C1 segment of cervical spinal cord (tissue), 14 donors: ENCODE measurements at places on chromosomes 7 and 10.

GRCh38 chr10:50997461-50997860 lies 76.8 kb upstream of the PRKG1 start:
- DNase-seq, result no peak

- no peak for DNase-seq
Measured at GRCh38 chr7:96303686-96304443, 18.0 kb downstream of the SLC25A13 start.

- DNase-seq, result no peak
Measured at GRCh38 chr10:128928231-128928836, 538.7 kb upstream of the MGMT start.

- DNase-seq, result no peak
Measured at GRCh38 chr10:78359640-78360091, 326.0 kb downstream of the RPS24 start.

DNA sequence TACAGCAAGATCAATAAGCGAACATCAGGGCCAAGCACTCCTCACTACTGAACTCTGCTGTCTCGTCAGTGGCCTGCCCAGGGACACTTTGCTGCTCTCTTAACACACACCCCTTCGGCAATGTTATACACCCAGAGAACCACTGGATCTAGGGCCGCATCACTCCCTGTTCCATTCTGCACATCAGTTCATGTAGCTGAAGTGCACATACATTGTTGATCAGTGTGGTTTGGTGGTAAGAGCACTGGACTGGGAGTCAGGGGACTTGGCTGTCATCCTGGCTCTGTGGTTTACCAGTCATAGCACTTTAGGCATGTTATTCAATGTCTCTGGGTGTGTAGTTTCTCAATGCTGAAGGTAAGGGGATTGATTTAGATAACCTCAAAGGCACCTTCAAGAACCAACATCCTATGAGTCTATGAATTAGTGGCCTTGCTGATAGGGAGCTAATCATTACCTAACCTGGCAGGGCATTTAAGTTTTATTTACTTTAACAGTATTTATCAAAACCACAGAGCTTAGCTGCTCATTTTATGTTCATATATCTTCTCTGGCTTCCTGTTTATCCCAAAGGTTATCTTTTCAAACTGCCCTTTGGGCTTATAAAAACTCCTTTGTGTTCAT lies 24.8 kb downstream of the DUSP5 start:
- no peak for DNase-seq

GRCh38 chr7:44196450-44196872 lies 4.3 kb upstream of the YKT6 start:
- no peak for DNase-seq

DNA sequence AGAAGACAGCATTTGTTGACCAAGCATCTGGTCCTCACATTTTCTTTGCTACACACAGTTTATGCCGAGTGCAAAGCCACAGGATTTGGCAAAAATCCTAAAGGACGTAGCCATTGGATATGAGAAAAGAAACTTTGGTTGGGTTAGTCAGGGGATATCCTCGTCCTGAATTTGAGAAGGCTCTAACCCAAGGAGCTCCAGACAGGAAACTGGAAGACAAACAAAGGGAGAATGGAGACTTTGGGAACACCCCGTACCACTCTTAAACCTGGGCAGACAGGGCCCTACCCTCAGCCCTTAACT lies 146.6 kb upstream of the FRMD4A start:
- no peak for DNase-seq

DNA sequence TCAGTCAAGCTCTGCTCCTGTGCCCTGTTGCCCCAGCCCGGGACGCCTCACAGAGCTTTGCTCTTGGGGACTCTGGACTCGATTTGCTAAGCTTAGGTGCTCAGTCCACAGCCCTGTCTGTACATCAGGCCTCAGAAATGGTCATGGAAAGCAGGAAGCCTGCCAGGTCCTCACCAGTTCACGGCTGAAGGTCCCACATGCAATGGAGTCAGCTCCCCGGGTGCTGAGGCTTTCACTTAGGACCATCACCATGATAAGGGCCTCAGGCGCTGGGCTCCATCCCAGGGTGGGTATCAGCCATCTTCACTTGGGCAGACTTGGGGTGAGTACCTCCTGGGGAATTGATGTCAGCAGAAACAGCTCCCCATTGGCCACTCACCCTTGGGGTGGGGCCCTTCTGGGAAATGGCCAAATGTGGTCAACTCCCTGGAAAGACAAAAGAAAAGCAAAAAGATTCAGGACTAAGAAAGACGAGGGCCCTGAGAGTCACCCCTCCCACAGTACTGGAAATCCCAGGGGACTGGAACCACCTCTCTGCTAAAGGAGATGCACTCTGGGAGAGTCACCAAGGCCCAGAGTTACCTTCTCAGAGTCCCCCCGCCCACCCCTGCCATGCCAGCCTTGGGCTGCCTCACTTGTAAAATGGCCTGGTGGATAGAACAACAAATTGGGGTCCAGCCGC lies 37.6 kb downstream of the FAM53B start:
- no peak for DNase-seq

- no peak for DNase-seq
Measured at GRCh38 chr7:26332698-26333097, 41.0 kb downstream of the SNX10 start.

GRCh38 chr10:3622845-3623621 lies 162.0 kb downstream of the KLF6 start:
- DNase-seq, result no peak

DNA sequence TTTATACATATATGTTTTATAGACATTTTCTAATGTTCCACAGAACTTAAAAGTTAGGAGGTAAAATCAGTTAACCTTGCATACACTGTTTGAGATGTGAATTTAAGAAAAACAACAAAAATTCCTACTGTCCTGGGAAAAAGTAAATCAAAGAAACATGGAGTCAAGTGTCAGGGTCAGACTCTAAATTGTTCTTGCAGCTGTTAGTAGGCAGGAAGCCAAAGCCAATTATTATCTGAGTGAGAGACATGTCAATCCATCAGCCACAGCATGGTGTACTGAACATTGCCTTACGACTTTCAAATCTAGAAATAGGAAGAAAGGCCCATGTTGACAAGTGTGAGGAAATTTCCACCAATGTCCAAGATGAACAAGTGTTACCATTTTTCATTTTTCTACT lies 461.2 kb upstream of the MBL2 start:
- DNase-seq, result no peak

DNA sequence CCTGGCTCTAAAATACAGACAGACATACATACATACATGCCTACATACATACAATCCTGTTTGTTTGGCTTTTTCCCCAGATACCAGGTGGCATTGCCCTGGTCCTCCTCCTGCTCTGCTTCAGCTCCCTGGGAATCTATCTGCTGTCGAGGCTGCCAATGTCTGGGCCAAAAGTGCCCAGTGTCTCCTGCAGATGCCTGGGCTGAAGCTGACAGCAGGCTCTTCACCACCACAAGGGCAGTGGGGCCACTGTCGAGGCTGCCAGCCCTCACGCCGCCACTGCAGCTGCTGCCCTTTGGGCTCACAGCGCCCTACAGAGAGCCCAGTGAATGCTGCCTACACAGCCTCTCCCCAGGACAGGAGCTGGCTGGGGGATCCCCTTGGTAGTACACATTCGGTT lies 18.0 kb upstream of the STN1 start:
- DNase-seq, result peak; percentile 20

GRCh38 chr7:17042211-17042610 lies 160.4 kb upstream of the AGR3 start:
- DNase-seq, result no peak

DNA sequence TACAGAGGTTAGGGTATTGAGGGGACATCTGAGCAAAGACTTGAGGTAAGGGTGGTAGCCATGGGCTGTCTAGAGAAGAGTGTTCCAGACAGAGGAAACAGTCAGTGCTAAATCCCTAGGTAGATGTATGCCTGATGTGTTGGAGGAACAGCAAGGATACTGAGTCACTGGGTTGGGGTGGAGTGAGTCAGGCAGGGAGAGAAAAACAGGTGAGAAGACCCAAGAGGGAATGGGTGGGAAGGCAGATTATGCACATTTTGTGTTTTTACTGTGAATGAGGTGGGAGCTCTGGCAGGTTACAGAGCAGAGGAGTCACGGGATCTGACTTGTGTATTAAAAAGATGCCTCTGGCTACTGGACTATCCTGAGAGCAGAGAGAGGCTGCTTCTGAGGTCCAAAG lies 285.0 kb downstream of the CALN1 start:
- DNase-seq, result no peak

- no peak for DNase-seq
Measured at GRCh38 chr10:38143587-38143986, 49.5 kb downstream of the ZNF37A start.

DNA sequence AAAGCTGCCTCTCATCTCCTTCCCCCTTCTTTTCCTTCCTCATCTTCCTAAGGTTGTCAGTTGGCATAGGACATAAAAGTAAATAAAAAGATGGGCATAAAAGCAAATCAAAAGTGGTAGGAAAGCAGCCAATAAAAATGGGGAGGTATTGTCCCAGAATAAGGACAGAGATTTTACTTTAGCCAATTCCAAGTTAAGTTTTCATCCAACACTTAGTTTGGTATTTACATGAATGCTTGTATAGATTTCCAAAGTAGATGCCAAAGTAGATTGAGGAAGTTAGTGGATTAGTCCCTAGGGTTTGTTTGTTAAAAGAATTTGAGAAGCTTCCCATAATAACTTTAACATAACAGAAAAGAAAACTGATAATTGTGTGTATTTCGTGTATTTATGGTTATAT lies 33.7 kb downstream of the HDAC9 start:
- DNase-seq, result no peak

DNA sequence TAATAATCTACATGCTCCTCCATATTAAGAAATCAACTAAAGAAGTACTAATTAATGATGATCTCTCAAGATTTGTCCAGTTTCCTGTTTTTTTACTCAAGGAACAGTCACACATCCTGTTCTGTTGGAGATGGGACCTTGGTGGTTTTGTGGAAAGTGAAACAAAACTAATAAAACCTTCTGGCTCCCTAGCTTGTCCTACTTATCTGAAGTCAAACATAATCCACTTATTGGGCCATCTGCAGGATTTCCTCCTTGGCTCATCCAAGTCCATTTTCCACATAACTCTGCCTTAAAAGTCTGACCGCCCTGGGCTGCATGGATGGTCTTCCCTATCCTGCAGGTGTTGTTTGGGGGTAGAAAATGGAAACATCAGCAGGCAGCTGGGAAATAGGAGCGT lies 39.4 kb upstream of the TARP start:
- DNase-seq, result no peak

DNA sequence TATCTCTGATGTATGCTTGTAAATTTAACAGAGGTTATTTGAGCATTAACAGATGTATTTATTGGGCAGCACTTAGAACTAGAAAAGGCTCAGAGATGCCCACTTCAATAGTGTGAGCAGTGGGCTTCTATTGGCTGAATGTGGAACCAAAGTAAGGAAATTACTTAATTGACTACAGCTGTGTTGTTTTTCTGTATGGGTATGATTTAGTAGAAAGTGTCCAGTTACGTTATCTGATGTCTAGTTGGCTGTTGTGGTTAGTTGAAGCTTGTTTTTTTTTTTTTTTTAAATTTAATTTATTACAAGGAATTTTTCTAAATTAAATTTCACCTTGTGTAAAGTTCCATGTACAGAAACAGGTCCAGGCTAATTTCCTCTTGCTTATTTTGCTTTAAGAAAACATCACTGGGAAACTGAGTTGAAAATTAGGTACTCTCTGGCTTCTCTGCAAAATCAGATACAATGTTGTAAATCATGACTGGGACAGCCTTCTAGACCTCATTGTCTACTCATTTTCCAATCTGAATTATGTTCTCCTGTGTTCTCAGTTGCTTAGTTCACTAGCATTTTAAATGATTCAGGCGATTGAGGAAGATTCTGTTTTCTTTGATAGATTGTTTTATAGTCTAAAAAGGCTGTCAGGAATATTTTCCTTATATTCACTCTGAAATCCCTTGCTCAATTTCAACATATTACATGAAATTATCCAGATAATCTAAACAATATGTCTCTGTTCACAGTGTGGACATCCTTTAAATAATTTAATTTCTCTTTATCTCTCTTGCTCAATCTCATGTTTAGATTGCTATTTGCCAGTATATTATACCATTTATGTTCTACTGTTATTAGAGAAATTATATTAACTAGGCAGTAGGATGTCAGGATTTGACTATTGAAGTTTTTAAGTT lies 53.0 kb downstream of the PHF14 start:
- DNase-seq, result no peak

GRCh38 chr7:21028599-21028998 lies 241.9 kb upstream of the SP8 start:
- DNase-seq, result no peak

DNA sequence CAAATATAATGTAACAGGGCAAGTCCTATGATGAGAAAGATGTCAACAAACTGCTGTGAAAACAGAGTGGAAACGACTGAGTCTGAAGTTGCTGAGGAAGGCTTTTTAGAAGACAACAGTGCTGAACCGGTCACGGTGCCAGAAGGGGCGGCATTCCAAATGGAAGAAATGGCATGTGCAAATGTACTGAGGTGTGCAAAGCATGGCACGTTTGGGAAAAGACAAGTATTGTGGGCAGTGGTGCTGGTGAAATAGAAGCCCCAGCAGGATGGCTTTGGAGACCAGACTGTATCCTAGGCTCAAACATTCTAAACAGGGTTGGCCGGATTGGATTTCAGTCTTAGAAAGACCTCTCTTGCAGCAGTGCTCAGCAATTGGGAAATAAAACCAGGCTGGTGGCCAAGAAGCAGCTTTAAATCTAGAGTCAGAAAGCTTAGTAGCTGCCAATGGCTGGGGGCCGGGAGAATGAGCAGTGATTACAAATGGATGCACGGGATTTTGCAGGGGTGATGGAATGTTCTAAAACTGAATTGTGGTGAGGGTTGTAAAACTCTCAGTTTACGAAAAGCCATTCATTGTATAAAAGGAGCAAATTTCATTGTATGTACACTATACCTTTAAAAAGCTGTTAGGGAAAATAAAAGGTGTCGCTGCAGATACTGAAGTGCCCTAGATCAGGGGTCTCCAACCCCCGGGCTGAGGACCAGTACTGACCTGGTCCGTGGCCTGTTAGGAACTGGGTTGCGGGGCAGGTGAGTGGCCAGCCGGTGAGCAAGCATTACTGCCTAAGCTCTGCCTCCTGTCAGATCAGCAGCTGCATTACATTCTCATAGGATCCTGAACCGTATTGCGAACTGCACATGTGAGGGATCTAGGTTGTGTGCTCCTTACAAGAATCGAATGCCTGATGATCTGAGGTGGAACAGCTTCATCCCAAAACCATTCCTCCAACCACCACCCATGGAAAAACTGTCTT lies 141.6 kb downstream of the HIBADH start:
- peak; percentile 9 for DNase-seq

DNA sequence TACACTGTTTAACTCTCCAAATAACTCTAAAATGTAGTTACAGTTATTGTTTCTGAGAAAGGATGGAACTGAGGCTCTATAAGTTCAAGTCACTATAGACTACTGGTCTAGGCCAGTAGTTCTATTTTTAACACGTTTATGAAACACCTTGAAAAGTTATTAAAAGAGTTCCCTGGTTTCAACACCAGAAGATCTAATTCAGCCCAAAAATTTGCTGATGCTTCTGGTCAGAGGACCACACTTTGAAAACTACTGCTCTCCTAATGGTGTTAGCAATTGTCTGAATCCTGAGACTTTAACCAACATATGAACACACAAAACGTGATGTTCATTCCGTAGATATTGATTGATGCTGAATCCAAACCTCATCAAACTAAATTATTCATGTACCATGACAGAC lies 658.6 kb upstream of the STEAP1 start:
- DNase-seq, result no peak
